Glomerular endothelial cell (primary cell): ENCODE measurements at places on chromosomes 2 and 18. TPM values are rescaled to one million over a fixed set of nuclear protein-coding genes. Genes with fewer than 3 reads are reported as not detected.

Gene NAT8
- total RNA-seq: not detected in 2 replicates

Gene HMSD
- 0.41 TPM in 1 of 2 replicates, not detected in the other for total RNA-seq

Gene MAP4K3
- 20.4 and 40.7 TPM in 2 replicates for total RNA-seq

Gene CFC1
- not detected in 2 replicates for total RNA-seq

Gene GPR55
- total RNA-seq: not detected in 2 replicates

Gene SP140
- total RNA-seq: 0.10 TPM in 1 of 2 replicates, not detected in the other

Gene RNU2-63P
- not detected in 2 replicates for total RNA-seq

Gene MSGN1
- not detected in 2 replicates for total RNA-seq

Gene CIB4
- not detected in 2 replicates for total RNA-seq

Gene ACVR1C
- 0.06 and 0.15 TPM in 2 replicates for total RNA-seq

Gene PLGLB1
- 1.3 and 3.8 TPM in 2 replicates for total RNA-seq

Gene XDH
- 0.05 and 0.18 TPM in 2 replicates for total RNA-seq

Gene POMC
- total RNA-seq: 0.58 and 2.8 TPM in 2 replicates

Gene FAM110C
- total RNA-seq: 0.34 TPM in 1 of 2 replicates, not detected in the other

Gene ALK
- total RNA-seq: not detected in 2 replicates

Gene MC5R
- not detected in 2 replicates for total RNA-seq
